Breast epithelium (tissue), 4 donors: ENCODE measurements at places on chromosomes 1 and 21. TPM values are rescaled to one million over a fixed set of nuclear protein-coding genes. Genes with fewer than 3 reads are reported as not detected.

STYXL2 gene
- total RNA-seq, result not detected

LRRN2 gene
- total RNA-seq, result 2.5 TPM

FAM167B gene
- total RNA-seq, result 0.64 TPM

MANEAL gene
- 0.64 TPM for total RNA-seq

ANKRD45 gene
- total RNA-seq, result 0.33 TPM

TAS1R1 gene
- total RNA-seq, result not detected

OR10Z1 gene
- not detected for total RNA-seq

TDRD5 gene
- 5.7 TPM for total RNA-seq

PPIAL4G gene
- total RNA-seq, result under 0.01 TPM

ADCY10 gene
- 0.15 TPM for total RNA-seq

DNA sequence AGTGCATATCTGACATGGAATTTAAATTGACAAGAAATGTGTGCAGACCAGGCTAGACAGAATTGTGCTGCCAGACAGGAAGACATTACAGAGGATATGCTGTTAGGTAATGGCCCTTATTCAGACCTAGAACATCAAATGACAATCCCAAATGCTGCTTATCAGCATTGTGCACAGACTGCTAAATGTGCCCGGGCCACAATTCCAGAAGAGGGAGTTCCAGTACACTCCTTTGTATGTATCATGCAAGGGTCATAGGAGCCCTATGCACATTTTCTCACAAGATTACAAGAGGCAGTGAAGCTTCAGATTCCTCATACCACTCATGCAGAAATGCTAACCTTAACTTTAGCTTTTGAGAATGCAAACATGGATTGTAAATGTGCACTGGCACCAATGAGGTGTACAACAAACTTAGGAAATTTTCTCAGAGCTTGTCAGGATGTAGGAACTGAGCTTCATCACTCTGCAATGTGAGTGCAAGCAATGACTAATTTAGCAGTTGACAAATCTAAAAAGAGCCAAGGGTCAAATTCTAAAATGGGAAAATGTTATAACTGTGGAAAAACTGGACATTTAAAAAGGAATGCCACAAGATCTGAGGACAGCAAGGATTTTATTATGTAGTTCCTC, 273.5 kb downstream of the COL11A1 start:
- no peak overlapping the region for H3K27ac ChIP-seq
- no peaks in the 10 kb centered on the region for H3K4me1 ChIP-seq
- H3K27me3 ChIP-seq, result no peaks in the 10 kb centered on the region
- H3K36me3 ChIP-seq, result no peaks in the 10 kb centered on the region

GRCh38 chr1:27476237-27476636, 13.7 kb downstream of the WASF2 start:
- H3K27ac ChIP-seq, result peak overlapping the region; percentile 25
- no peaks in the 10 kb centered on the region for H3K27me3 ChIP-seq
- no peak for DNase-seq
- no peaks in the 10 kb centered on the region for H3K36me3 ChIP-seq

DNA sequence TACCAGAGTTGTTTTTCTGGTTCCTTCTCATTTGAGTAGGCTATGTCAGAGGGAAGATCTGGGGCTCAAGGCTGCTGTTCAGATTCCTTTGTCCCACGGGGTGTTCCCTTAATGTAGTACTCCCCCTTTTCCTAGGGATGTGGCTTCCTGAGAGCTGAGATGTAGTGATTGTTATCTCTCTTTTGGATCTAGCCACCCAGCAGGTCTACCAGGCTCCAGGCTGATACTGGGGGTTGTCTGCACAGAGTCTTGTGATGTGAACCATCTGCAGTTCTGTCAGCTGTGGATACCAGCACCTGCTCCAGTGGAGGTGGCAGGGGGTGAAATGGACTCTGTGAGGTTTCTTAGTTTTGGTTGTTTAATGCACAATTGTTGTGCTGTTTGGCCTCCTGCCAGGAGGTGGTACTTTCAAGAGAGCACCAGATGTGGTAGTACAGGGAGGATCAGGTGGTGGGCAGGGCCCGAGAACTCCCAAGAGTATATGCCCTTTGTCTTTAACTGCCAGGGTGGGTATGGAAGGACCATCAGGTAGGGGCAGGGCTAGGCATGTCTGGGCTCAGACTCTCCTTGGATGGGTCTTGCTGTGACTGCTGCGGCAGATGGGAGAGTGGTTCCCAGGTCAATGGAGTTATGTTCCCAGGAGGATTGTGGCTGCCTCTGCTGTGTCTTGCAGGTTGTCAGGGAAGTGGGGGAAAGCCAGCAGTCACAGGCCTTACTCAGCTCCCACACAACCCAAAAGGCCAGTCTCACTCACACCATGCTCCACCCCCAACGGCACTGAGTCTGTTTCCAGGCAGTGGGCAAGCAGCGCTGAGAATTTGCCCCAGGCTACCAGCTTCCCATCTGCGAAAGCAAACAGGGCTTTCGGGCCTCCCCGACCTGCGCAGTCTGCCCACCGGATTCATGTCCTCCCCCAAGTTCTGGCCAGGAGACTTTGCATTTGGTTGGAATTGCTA, 64.2 kb downstream of the SERINC2 start:
- H3K36me3 ChIP-seq, result no peaks in the 10 kb centered on the region
- no peaks in the 10 kb centered on the region for H3K27me3 ChIP-seq
- DNase-seq, result peak; percentile 83
- H3K4me3 ChIP-seq, result no peak overlapping the region
- no peaks in the 10 kb centered on the region for H3K4me1 ChIP-seq
- peak overlapping the region; percentile 82 for H3K27ac ChIP-seq

GRCh38 chr1:202131956-202132821, 9.5 kb downstream of the GPR37L1 start:
- no peaks in the 10 kb centered on the region for H3K27me3 ChIP-seq
- H3K4me1 ChIP-seq, result peaks cover 50% of the 10 kb centered on the region
- H3K4me3 ChIP-seq, result peak overlapping the region; percentile 24
- DNase-seq, result peak; percentile 74

DNA sequence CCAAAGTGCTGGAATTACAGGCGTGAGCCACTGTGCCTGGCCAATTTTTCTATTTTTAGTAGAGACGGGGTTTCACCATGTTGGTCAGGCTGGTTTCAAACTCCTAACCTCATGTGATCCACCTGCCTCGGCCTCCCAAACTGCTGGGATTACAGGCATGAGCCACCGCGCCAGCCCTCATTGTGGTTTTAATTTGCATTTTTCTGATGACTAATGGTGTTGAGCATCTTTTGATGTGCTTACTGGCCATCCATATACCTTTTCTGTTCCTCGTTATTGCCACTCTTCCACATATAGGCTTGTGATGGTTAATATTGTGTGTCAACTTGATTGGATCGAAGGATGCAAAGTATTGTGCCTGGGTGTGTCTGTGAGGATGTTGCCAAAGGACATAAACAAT, 17.4 kb upstream of the ENAH start:
- H3K36me3 ChIP-seq, result no peaks in the 10 kb centered on the region
- no peaks in the 10 kb centered on the region for H3K4me1 ChIP-seq
- H3K27ac ChIP-seq, result no peak overlapping the region
- DNase-seq, result no peak
- no peak overlapping the region for H3K4me3 ChIP-seq
- H3K27me3 ChIP-seq, result no peaks in the 10 kb centered on the region

DNA sequence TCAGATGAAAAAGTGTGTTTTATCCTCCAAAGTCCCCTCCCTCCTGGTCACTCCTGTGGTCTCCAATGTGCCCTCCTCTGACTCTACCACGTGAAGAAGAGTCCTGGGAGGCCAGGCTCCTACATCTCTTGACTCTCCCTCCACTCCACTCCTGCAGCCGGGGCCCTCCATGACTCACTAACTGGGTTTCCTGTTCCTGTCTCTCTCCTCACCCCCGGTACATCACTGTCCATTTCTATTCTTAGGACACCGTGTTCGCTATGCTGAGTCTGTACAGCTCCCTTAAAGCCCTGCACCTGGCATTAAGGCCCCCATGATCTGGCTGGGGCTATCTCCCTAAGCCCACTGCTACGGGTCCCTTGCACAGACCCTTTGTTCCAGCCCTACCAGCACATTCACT, 93.4 kb downstream of the BCAR3 start:
- no peak overlapping the region for H3K4me3 ChIP-seq
- no peaks in the 10 kb centered on the region for H3K36me3 ChIP-seq
- H3K27me3 ChIP-seq, result no peaks in the 10 kb centered on the region
- DNase-seq, result no peak
- peak overlapping the region; percentile 33 for H3K27ac ChIP-seq

DNA sequence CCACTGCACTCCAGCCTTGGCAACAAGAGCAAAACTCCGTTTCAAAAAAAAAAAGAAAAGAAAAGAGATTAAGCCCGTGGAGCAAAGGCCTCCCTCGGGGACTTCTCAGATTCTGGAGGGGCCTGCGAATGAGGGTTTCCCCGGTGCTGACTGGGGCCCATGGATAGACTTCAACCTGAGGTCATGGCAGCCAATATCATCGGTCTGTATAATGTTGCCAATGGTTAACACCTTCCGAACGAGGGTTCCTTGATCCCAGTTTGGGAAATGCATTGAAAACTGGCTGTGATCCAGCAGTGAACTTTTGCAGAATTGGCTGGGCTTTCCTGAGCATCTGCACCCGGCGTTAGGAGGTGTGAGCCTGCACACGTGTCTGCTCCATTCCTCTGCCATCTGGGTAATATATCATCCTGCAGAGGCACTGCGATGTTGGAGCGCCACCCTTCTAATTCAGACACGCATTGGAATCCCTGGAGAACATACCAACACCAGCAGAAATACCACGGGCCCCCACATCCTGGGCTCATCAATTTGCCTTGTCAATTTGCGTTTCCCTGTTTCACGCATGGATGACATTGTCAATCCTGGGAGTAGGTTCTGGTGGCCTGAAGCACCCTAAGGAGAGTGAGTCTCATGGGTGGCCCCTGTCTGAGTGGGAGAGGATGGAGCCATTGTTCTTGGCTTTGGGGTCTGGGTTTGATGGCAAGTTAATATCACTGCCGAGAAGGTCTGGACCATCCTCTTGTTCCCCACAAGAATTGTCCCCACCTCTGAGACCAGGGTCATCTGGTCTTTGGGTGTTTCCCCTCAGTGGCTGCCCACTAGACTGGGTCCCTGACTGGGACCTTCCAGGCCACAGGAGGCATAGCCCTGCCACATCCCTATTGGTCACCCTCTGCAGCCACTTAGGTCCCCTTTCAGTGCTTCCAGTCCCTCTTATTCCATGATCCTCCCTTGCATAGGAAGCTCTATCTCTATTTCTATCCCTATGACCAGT, 441.0 kb downstream of the PTPRU start:
- peak; percentile 10 for DNase-seq
- H3K36me3 ChIP-seq, result no peaks in the 10 kb centered on the region
- peaks cover 4% of the 10 kb centered on the region for H3K27me3 ChIP-seq
- no peak overlapping the region for H3K4me3 ChIP-seq
- H3K27ac ChIP-seq, result no peak overlapping the region
- no peaks in the 10 kb centered on the region for H3K4me1 ChIP-seq

- peak overlapping the region; percentile 85 for H3K4me3 ChIP-seq
- H3K36me3 ChIP-seq, result no peaks in the 10 kb centered on the region
- H3K27ac ChIP-seq, result peak overlapping the region; percentile 95
- no peaks in the 10 kb centered on the region for H3K27me3 ChIP-seq
- H3K4me1 ChIP-seq, result peaks cover 18% of the 10 kb centered on the region
These were observed 673 bp downstream of the CD46 start for GRCh38 chr1:207752456-207752998.

DNA sequence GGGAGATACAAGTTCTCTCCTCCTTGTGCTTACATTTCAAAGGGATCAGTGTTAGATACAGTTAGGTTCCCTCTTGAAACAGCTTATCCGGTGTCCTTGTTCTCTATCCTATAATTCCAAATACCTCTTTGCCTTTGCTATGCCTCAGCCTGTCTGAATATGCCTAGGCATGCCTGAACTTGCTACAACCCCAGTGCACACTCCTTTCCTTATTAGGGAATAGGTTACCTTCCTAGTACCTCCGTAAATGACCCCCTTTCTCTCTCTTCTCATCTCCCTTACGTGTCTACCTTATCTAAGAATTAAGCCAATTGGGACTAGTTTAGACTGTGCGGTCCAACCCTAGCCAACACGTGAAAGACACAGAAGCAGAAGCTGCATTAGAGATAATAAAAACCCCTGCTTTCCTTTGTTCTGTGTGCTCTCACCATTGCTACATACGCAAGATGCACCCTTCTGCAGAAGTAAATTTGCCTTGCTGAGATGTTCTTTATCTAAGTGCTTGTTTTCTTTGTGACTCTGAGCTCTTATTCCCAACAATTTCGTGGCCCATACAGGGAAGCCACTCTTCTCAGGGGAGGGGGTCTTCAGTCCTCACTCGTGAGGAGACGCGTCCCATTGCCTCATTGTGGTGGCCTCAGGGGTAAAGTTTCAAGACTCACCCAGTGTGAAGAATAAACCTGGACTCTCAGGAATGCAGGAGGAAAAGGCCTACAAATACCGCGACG, 802.1 kb downstream of the PLA2G4A start:
- H3K27me3 ChIP-seq, result no peaks in the 10 kb centered on the region
- DNase-seq, result no peak
- no peak overlapping the region for H3K27ac ChIP-seq
- H3K36me3 ChIP-seq, result no peaks in the 10 kb centered on the region

GRCh38 chr1:30778154-30778978, 20.8 kb upstream of the LAPTM5 start:
- H3K4me1 ChIP-seq, result no peaks in the 10 kb centered on the region
- no peak overlapping the region for H3K27ac ChIP-seq
- no peaks in the 10 kb centered on the region for H3K36me3 ChIP-seq
- H3K4me3 ChIP-seq, result no peak overlapping the region
- no peak for DNase-seq
- H3K27me3 ChIP-seq, result no peaks in the 10 kb centered on the region

GRCh38 chr1:211928993-211929637, 98.6 kb upstream of the LPGAT1 start:
- peaks cover 7% of the 10 kb centered on the region for H3K4me1 ChIP-seq
- H3K36me3 ChIP-seq, result no peaks in the 10 kb centered on the region
- peak overlapping the region; percentile 73 for H3K27ac ChIP-seq
- H3K4me3 ChIP-seq, result no peak overlapping the region
- H3K27me3 ChIP-seq, result no peaks in the 10 kb centered on the region

DNA sequence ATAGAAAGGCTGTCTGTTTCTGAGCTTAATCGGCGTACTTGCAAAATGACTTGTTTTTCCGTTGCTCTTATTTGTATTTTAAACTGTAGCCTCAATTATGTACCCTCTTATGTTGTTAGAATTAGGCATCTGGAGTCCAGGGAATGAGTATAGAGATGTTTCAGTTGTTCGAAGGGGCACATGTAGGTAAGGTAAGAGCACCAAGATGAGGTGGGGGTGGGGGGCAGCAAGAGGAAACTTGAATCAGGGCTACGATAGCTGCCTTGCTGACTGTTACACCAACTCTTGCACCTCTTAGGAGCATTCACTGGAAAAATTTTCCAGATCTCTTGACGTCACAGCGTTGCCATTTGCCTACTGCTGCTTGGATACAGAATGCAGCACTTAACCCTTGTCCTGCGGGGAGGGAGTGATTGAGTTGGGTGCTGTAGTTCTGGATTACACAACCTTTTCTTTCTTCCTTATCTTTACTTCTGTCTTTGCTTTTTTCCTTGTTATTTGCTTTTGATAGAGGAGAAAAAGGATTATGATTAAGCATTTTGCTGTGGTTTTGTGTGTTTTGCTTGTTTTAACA, 3.2 kb downstream of the ATP1B1 start:
- H3K27me3 ChIP-seq, result no peaks in the 10 kb centered on the region
- peak overlapping the region; percentile 90 for H3K27ac ChIP-seq
- DNase-seq, result peak; percentile 58

GRCh38 chr1:182080040-182080439, 18.5 kb upstream of the ZNF648 start:
- H3K27ac ChIP-seq, result no peak overlapping the region
- no peaks in the 10 kb centered on the region for H3K27me3 ChIP-seq
- no peaks in the 10 kb centered on the region for H3K4me1 ChIP-seq

GRCh38 chr1:240385551-240385950, 226.4 kb downstream of the GREM2 start:
- H3K27me3 ChIP-seq, result no peaks in the 10 kb centered on the region
- no peak overlapping the region for H3K4me3 ChIP-seq
- DNase-seq, result no peak
- no peaks in the 10 kb centered on the region for H3K36me3 ChIP-seq
